ENCODE measurements at places on chromosomes 6 and 20.

DNA sequence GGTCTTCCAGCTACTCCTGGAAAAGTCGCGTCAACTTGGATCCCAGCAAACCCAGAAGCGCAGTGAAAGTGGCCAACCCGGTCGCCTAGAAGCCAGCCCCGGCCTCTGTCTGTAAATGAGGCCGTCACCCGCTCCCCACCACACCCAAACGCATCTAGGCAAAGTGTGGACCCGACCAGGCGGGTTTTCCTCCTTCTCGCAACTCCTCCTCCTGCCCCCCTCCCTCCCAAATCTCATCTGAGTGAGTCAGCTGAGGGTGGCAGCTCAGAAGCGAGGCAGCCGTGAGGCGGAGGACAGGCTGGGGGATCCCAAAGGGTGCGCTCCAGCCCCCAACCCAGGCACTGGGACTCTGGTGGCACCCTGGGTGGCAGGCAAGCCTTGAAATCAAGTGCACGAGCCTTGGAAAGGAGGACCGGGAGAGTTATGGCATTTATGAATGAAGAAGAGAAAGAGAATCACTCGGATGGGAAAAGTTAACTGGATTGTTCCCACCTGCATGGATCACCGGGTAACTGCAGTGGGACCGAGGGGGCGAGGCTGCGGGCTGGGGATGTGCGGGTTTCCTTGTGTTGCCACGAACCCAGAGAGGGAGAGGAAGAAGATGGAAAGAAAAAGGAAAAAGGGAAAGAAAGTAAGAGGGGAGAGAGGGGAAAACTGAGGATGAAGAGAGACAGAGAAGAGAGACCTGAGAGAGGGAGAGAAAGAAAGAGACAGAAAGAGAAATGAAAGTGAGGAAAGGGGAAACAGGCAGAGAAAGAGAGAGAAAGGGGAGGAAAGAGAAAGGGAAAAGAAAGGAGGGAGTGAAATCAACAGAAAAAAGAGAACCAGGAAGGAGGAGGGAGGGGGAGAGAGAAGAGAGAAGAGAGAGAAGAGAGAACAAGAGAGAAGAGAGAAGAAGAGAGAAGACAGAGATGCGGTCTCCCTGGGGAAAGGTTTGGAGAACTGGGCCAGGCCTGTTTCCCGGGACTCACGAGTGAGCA lies at the start of gene APCDD1L:
TSS of gene APCDD1L (minus strand) at position 167 of the 980 bp plus-strand sequence. CDS start 692 bp downstream, outside the sequence.
- peak; percentile 82 for DNase-seq

GRCh38 chr20:63054681-63055240 lies 48.0 kb upstream of the BHLHE23 start:
- no peak for DNase-seq

DNA sequence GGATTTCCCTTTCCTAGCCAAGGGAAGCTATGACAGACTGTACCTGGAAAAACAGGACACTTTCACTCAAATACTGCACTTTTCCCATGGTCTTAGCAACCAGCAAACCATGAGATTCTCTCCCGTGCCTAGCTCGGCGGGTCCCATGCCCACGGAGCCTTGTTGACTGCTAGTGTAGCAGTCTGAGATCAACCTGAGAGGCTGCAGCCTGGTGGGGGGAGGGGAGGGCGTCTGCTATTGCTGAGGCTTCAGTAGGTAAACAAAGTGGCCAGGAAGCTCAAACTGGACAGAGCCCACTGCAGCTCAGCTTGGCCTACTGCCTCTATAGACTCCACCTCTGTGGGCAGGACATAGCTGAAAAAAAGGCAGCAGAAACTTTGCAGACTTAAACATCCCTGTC lies 61.8 kb downstream of the EPM2A start:
- no peak for DNase-seq

- peak; percentile 89 for DNase-seq
Measured at GRCh38 chr6:49939993-49940498, 23.9 kb downstream of the DEFB114 start.

GRCh38 chr6:31651602-31652191 lies 764 bp downstream of the BAG6 start:
- DNase-seq: peak; percentile 96

DNA sequence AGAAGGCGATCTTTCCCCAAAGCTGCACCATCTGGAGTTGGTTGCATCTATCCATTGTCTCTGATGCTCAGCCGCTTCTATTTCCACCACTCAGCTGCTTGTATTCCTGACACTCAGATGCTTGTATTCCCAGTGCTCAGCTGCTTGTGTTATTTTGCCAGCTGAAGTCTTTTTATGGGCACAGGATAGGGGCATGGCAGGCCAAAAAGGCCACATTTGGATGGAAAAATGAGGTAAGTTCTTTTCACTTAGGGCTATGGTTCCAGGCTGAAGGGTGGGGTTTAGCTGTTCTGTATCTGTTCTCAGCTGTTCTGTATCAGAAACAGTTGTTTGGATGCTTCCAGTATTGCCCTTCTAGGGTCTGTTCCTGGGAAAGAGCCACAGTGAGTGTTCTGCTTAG lies 944.9 kb downstream of the QKI start:
- DNase-seq: no peak

GRCh38 chr20:50265245-50265946 lies 74.8 kb downstream of the CEBPB start:
- no peak for DNase-seq

DNA sequence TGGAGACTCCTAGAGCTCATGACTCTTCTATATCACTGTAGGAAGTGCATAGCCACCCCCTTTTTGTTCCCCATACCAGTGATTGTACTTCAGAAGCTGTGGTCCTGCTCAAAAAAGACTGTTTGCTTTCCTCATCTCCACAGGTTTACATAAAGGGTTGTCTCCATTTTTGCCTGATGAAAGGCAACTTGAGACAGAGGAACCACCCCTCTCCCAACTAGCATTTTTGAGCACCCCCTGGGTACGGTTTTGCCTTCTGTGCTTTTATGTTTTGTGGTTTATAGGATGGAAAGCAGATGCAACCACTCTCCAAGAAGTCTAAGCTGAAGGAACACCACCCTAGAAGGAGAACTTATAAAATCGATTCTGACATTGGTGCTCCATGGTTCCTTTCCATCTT lies 127.7 kb upstream of the SUPT3H start:
- no peak for DNase-seq

DNA sequence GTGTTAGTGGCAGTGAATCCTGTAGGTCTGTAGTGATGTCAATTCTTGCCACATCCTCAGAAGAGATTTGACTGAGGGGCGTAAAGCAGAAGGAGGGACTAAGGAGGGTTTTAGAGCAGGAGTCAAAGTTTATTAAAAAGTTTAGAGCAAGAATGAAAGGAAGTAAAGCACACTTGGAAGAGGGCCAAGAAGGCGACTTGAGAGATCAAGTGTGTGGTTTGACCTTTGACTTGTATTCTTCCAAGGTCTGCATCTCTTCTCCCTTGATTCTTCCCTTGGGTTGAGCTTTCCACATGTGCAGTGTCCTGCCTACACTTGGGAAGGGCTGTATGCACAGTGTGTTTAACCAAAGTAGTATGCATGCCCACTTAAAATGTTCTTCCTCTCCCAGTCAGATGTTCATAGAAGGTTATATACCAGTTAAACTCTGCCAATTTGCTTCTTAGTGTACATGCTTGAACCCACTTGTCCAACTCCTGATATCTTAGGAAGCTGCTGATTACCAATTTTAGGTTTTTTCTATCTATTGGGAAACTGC lies 627.6 kb downstream of the MMUT start:
- DNase-seq: no peak

- DNase-seq: no peak
Measured at GRCh38 chr6:55756531-55757031, 118.8 kb downstream of the BMP5 start.

GRCh38 chr20:17137692-17138091 lies 89.1 kb upstream of the PCSK2 start:
- no peak for DNase-seq

DNA sequence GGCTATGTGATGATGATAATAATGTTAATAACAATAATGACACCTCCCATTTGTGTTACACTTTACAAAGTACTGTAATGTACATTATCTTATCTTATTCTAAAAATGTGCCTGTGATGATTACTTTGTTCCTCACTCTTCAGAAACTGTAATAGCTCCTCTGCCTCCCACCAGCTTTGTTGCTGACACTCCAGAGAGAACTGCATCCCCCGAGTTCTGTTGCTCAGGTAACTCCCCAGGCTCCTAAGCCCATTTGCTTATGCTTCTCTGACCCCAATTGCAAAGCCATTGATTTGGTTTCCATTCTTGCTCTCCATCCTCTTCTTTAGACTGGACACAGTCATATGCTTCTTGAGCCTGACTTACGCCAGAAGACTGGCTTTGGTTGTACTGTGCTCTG lies 319.7 kb downstream of the EPM2A start:
- no peak for DNase-seq

GRCh38 chr20:18103497-18103896 lies 34.2 kb upstream of the KAT14 start:
- peak; percentile 66 for DNase-seq

GRCh38 chr6:33410711-33411631 lies at the start of gene PHF1:
TSS of gene PHF1 (plus strand) at chr6:33411014. CDS start at chr6:33412264, 1,250 bp downstream.
- no peak for DNase-seq

GRCh38 chr6:89144354-89144906 lies 1.4 kb upstream of the PM20D2 start:
- DNase-seq: no peak

- DNase-seq: no peak
Measured at GRCh38 chr6:162999575-163000285, 272.0 kb downstream of the PACRG start.

DNA sequence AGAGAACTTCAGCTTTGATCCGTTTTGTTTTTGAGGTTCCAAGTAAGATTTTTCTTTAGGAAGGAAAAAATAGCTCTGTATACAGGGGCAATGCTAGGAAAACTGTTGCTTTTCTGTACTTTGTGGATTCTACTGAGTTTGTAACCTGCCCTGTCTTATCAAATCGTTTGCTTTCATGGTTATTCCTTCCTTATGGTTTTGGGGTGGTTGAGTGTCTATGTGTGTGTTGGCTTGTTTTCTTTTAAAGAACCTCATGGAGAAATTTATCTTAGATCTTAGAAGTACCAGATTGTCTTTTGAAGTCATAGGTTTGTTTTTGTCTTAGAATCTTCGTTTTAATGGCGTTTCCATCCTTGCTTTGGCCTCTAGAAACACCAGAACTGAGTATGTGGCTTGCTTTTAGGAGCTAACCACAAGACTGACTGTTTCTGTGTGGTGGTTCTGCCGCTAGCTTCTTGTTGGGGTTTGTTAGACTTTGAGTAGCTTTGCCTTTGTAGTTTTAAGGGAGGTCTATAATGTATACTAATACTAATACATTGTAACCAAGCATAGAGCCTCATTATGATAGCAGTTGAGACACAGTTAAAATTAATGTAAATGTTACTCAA lies 86.8 kb downstream of the RPP40 start:
- DNase-seq: no peak
